ENCODE measurements at places on chromosomes 13 and 19.

- DNase-seq, result no peak
These were observed 26.6 kb downstream of the SIGLEC7 start for GRCh38 chr19:51168564-51169282.

GRCh38 chr13:33997574-33997973 is 179.6 kb downstream of the RFC3 start:
- DNase-seq, result no peak

DNA sequence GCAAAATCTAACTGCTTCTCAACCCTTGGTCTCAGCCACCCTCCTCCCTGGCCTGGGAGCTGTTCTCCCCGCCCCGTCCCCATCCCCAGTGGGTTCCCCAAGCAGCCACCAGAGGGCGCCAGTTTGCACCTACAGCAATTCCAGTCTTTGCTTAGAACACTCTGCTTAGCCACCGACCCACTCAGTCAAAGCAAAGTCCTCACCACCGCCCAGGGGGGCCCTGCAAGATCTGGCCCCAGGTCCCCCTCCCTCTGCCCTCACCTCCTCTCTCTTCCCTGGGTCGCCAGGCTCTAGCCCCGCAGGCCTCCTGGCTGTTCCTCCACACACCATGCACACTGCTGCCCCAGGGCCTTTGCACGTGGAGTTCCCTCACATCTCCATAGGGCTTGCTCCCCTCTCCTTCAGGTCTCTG is 12.4 kb downstream of the TMEM143 start:
- DNase-seq, result peak; percentile 76

DNA sequence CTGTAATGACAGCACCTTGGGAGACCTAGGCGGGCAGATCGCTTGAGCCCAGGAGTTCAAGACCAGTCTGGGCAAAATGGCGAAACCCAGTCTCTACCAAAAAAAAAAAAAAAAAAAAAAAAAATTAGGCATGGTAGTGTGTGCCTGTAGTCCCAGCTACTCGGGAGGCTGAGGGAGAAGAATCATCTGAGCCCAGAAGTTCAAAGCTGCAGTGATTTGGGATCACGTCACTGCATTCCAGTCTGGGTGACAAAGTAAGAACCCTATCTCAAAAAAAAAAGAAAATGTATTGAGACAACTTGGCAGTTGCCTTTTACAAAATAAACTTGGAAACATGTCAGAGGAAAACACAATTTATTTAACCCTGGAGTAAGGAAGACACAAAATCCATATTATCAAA is 26.8 kb downstream of the RBM26 start:
- no peak for DNase-seq

- DNase-seq, result no peak
These were observed 32.8 kb downstream of the ELF1 start for GRCh38 chr13:40986101-40986856.

DNA sequence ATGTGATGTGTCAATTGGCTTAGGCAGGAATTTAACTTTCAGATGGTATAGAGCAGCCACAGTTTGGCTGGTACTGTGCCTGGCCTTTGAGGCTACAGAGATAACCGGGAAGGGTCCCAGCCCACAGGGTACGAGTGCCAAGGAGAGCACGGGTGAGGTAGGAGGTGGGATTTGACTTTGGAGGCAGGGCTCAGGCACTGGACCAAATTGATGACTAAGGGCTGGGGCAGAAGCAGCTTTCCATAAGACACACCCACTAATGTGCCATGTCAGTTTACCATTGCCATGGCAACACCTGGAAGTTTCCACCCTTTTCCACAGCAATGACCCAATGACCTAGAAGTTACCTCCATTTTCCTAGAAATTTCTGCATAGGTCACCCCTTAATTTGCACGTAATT is 466.2 kb downstream of the TSHZ3 start:
- DNase-seq, result no peak

DNA sequence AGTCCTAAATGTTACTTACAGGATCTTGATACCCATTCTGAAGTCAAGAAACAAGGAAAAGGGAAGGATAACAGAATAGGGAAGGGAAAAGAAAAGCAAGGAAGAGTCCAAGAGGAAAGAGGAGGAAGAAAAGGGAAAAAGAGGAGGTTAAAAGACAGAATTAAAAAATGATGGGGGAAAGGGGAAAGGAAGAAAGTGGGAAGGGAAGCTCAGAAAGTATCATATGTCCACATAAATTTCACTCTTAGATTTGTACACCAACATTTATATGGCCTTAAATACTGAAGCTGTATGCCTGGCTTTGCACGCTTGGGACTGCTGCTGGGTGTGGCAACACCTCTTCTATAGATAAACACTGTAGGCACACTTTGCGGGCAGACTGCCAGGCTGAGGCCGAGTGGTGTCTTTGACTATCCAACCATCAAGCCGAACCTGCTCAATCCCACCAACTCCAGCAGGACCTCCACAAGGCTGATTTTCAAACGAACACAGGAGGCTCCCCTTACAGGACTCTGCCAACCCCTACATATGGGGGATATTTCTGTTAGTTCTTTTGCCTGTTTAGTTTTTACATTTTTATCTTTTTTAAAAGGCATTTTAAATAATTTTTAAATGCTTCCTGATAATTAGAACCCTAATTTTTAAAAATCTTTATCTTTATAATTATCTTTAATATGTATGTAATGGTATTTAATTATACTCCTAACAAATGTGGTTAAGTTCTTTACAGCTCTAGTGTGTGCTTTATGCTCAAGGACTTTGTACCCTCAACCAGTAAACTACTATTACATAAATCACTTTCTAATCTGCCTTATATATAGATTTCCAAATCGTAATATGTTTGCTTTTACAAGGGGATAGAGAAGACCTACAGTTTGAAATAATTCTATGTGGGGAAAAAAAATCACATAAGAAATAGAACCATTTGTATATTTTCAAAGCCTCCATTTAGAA is 154.2 kb downstream of the DIAPH3 start:
- no peak for DNase-seq

DNA sequence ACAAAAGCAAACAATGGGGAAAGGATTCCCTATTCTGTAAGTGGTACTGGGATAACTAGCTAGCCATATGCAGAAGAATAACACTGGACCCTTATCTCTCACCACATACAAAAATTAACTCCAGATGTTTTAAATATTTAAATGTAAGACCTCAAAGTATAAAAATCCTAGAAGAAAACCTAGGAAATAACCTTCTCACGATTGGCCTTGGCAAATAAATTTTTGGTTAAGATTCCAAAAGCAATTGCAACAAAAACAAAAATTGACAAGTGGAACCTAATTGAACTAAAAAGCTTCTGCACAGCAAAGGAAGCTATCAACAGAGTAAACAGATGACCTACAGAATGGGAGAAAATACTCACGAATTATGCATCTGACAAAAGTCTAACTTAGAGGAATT is 10.8 kb upstream of the TDRD3 start:
- no peak for DNase-seq

GRCh38 chr13:42977219-42977659 is 14.8 kb downstream of the EPSTI1 start:
- no peak for DNase-seq

GRCh38 chr13:113350065-113350937 is 13.6 kb downstream of the GRTP1 start:
- DNase-seq, result no peak

DNA sequence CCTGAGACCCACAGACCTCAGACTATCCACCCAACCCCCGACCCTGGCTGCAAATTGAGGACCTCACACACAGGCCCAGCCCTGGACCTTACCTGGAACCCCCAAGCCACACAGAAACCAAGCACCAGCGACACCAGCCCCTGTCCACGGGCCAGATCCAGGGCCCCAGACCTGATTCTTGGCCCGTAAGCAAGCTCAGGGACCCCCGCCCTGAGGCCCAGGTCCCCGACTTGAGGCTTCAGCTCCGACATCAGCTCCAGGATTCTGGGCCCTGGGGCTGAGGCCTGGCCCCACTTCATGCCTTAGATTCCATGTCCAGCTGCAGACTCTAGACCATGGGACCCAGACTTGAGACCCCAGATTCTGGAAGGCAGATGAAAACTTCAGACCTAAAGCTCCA is 6.3 kb downstream of the TTYH1 start:
- DNase-seq, result no peak

GRCh38 chr19:13169769-13170168 is 19.6 kb downstream of the IER2 start:
- DNase-seq, result no peak

GRCh38 chr19:3682741-3683404 is 17.4 kb downstream of the PIP5K1C start:
- no peak for DNase-seq

- no peak for DNase-seq
These were observed 13.9 kb upstream of the PAK4 start for GRCh38 chr19:39111593-39112199.

DNA sequence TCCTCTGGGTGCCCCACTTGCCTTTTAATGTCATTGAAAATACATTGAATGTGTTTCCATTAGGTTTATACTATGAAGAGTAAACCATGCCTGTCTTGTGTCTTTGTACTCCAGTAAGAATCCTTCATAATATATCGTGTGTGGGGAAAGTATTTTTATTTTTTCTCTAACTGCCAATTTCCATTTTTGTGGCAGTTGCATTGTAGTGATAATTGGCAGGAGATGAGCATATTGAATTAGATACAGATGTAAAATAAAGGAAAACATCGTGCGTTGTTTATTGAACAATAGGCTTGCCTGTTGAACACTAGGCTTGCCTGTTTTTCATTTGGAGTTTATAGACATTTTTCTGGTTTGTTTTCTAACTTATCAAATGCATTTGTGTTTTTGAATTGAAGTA is 218.8 kb downstream of the NBEA start:
- no peak for DNase-seq

DNA sequence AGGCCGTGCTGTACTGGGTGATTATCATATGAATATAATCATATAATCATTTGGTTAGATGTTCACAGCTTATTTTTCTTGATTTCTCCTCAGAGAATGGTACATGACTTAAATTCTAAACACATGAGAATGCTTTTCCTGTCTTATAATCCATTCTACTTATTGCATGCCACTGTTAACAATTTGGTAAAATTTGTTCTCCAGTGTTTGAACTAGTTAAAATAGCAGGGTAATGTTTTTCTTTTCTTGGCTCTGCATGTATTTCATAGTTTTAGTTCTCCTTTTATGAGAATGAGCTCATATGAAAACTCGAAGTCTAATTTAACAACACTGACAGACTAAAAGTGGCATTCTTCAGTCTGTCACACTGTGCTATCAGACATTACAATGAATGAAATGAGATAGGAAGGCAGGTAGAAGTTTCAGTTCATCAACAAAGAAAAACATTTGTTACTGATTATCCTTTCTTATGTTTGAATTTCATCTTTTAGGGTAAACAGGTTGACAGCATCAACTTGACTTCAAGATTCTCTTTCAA is 10.2 kb downstream of the SPRYD7 start:
- no peak for DNase-seq

DNA sequence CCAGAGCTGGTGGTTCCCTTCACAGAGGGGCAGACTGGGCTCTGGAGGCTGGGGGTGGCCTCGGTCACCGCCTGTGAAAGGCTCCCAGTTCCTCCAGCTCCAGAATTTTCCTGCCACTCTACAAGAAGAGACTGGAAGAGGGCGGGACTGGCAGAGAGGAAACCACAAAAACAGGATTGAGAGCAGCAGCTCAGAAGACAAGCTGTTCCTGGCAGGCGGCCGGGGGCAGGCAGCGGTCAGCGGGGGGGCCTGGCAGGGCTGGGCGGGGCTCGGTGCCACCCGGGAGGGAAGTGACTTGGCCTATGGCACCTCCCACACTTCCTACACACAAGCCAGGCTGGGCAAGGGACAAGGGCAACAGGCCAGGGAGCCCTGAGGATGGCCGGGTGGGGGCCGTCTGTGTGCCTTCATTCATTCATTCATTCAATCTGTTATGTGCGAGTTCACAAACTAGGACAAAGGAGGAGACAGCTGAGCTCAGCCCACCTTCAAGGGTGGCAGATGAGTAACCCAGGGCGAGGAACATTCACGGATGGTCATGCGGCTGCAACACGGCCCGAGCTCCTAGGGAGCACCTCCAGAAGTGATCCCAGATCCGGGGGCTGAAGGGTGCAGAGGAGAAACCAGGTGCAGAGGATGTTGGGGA is 16.9 kb upstream of the BTBD2 start:
- peak; percentile 44 for DNase-seq

- no peak for DNase-seq
These were observed 14.8 kb downstream of the MEIS3 start for GRCh38 chr19:47404334-47405196.

DNA sequence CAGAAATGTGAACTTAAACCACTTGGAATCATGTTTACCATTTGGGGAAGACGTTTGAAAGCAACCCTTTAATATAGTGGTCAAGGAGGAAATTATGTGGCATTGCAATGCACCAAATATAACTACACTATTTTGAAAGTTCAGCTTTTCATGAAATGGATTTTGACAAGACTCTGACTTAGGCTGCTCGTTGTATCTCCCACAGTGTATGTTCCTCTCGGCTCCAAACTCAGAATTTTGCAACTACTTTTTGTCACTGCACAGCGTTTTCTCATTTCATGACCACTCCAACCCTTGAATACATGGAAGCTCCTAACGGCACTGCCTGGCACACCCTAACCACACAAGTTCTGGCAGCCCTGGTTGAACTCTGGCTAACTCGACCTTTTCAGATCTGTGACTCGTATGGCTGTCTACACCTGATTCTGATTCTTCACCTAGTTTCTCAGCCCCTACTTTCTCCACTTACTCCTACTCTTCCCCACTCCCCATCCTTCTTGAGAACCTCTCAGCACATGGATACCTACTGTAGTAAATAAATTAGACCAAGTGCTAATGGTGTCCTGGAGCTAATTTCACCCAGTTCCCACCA is 7.0 kb upstream of the POMP start:
- no peak for DNase-seq

GRCh38 chr19:3146677-3147100 is 10.9 kb downstream of the GNA15 start:
- peak; percentile 60 for DNase-seq

DNA sequence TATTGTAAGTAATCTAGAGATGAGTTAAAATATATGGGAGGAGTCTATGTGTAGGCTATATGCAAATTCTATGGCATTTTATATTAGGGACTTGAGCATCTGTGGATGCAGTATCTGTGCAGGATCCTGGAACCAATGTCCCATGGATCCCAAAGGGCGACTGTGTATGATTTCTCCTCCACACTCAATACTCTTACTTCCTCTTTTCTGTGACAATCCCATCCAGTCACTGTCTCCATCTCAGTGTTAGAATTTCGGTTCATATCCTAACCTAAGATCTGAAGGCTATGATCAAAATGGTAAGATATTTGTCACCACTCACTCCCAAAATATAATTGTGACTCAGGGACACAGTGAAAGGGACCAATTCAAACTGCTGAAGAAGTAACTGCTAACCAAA is 15.1 kb upstream of the ZNF599 start:
- no peak for DNase-seq

- no peak for DNase-seq
These were observed 333.4 kb downstream of the ITGBL1 start for GRCh38 chr13:101785858-101786257.

All from CD4-positive, alpha-beta T cell treated with Interleukin-15 for 4 hours (primary cell).